ENCODE measurements at places on chromosomes 11 and 22.
A peak's percentile ranks its signal among the peaks of the same experiment; 100 is the strongest.

- no peak for DNase-seq
Measured at GRCh38 chr11:17917556-17917955, 95.3 kb downstream of the SERGEF start.

DNA sequence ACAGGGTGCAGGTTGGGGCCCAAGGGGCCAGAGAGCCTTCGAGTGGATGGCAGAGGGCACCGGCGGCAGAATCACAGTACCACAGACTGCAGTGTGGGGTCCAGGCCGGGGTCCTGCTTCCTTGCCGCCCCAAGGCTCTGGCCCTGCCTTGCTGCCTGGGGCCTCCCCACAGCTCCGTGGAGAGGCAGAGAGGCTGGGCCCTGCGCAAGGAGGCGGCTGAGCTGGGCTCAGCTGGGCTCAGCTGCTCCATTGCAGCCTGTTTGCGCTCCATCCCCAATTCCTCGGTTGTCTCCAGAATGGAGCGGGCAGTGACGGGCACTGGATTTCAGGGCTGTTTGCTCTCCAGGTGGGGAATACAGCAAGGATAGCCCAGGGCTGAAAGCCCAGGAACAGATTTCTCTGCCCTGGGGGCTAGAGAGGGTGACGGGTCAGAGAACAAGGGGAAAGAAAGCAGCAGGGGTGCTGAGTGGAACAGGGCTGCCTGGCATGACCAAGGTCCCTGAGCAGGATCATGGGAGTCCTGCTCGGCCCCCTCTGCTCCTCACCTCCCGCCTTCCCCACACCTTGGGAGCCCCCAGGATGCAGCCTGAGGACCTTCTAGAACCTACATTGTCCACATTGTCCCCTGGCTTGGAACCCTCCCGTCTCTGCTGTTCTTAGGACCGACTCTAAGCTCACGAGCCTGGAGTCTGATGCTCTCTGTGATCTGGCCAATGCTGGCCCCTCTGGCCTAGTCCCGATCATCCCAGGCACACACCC lies 18.9 kb downstream of the MRGPRG start:
- DNase-seq, result no peak

DNA sequence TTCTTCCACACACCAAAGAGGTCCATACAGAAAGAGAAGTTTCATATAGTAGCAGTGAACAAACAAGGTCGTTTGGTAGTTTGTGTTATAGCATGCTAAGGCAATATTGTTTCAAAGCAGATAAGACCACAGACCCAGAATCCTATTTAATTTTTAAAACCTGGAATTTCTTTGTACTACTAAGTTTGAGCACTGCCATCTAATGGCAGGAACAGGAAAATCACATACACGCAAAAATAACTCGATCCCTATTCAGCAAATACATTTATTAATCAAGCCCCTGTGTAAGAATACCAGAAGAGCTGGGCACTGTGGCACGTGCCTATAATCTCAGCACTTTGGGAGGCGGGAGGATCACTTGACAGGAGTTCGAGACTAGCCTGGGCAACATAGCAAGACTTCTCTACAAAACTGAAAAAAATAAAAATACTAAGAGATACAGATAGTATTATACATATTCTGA lies 2.9 kb upstream of the BTBD10 start:
- DNase-seq, result no peak

DNA sequence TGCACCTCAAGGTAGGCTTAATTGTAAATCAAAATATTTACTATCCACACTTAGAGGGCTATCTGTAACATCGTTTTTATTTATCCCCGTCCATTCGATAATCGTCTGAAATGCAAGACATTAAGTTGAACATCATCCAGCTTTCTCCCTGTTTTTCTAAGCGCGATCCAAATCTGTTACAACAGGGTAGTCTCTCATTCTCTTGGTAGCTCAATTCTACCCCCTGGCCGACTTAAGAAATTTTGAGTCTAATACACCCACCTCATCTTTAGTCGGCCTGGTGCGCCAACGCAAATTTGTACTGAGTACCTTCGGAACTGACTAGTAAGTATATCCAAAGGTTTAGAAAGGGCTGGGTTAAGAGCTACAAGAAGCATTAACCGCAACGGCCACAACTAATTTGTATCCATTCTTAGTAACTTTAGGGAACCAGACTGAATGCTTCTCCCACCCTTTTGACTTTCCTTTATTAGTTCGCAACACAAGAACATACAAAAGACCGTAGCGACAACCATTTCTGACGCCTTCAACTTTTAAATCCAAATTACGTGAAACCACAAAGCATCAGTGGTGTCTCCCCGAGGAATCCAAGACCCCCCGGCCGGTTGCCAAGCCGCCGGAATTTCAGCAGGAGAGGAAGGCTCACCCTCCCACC lies 1.0 kb upstream of the ZNF143 start:
- peak; percentile 14 for DNase-seq

DNA sequence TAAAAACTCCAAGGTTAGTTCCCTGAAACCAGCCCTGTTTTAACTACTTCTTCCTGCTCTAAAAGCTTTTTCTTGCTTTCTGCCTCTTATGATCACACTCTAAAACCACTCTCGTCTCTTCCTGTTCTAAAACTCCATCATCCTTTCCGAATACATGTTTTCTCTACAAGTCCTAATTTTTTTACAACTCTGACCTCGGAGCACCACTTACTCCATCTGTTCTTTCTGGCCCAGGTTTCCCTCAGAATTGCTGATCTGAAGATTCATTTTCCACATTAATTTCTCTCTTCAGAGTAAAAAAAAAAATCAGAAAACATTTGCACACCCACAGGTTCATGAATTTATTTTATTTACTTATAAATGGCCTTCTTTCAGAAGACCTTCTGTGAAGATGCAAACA lies 265.7 kb upstream of the CADM1 start:
- no peak for DNase-seq

DNA sequence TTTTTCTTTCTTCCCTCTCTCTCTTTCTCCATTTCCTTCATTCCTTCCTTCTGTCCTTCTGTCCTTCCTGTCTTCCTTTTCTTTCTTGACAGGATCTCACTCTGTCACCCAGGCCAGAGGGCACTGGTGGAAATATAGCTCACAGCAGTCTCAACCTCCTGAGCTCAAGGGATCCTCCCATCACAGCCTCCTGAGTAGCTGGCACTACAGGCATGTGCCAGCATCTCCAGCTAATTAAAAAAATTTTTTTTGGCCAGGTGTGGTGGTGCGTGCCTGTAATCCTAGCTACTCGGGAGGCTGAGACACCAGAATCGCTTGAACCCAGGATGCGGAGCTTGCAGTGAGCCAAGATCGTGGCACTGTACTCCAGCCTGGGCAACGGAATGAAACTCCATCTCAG lies 4.8 kb upstream of the DUSP8 start:
- DNase-seq, result no peak

- DNase-seq, result no peak
Measured at GRCh38 chr22:42397332-42398249, 34.6 kb downstream of the NFAM1 start.

DNA sequence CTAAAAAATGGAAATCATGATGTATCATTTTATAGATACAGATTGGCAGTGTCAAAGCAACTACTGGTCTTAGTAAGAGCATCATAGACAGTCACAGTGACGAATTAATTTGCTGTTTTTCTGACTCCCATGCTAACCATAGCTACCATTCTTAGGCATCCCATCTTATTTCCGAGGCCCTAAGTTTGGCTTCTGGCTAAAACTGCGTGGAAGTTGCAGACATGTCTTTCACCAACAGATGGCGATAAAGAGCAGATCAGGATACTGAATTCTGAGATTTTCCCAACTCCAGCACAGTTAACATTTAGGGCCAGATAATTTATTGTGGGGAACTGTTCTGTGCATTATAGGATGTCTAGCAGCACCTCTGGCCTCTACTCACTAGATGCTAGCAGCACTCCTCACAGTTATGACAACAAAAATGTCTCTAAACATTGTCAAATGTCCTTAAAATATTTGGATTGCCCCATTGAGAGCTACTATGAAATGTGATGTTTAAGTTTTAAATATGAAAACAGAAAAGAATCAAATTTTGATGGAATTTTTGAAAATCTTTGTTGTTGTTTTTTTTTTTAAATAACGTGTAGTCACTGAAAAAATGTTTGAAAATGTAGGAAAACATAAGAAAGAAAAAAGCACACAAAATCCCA lies 16.3 kb downstream of the OR2AG2 start:
- peak; percentile 39 for DNase-seq

GRCh38 chr11:75667255-75667830 lies 1.5 kb downstream of the MAP6 start:
- DNase-seq, result no peak

- no peak for DNase-seq
Measured at GRCh38 chr11:10268746-10269488, 25.1 kb downstream of the SBF2 start.

DNA sequence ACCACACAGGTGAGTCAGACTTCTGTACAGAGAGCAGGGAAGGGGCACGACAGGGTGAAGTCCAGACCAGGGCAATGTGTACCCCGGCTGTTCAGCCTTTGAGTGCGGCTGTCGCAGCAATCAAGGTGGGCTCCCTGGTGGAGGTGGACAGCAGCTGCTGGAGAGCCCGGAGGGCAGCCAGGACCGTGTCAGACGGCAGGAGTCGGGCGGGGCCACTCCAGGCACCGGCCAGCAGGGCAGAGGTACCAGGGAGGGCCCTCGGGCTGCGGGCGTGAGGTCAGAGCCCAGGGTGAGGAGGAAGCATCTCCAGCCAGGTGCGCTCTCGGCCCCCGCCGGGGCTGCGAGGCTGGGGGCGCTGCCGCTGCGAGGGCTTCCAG lies 802 bp upstream of the PIM3 start:
- no peak for DNase-seq

GRCh38 chr11:121927097-121927785 lies 188.8 kb downstream of the BLID start:
- DNase-seq, result no peak
